ENCODE measurements at places on chromosomes 12 and 14. TPM values are rescaled to one million over a fixed set of nuclear protein-coding genes. Genes with fewer than 3 reads are reported as not detected.

Gene GPR137C
- 0.05 TPM for total RNA-seq

Gene LBHD2
- total RNA-seq = not detected

Gene KLRC4
- not detected for total RNA-seq

Gene GPATCH2L
- 37.8 TPM for total RNA-seq

Gene AMN
- 2.4 TPM for total RNA-seq

Gene HCAR3
- total RNA-seq = not detected

Gene REP15
- total RNA-seq = 0.50 TPM

Gene COX8C
- 0.55 TPM for total RNA-seq

Gene CD69
- total RNA-seq = 1.4 TPM

Gene GPRC5D
- total RNA-seq = not detected

Gene CFAP73
- 0.38 TPM for total RNA-seq

Gene HOXC6
- total RNA-seq = 23.4 TPM

Gene ETFBKMT
- total RNA-seq = 2.1 TPM

Gene SLC39A9
- total RNA-seq = 51.9 TPM

Gene A2ML1
- total RNA-seq = 1.0 TPM

Gene PSMB11
- 0.09 TPM for total RNA-seq

Gene DLK1
- total RNA-seq = 21.0 TPM

Gene ZNF891
- total RNA-seq = 5.5 TPM
